Stimulated activated CD8-positive, alpha-beta memory T cell treated with anti-CD3 and anti-CD28 coated beads, Interleukin-15, amount 100 ng/mL, for 4 hours (primary cell): ENCODE measurements at places on chromosomes 3 and 15.

GRCh38 chr3:127853681-127854080 is 31.4 kb upstream of the MGLL start:
- no peak for DNase-seq

DNA sequence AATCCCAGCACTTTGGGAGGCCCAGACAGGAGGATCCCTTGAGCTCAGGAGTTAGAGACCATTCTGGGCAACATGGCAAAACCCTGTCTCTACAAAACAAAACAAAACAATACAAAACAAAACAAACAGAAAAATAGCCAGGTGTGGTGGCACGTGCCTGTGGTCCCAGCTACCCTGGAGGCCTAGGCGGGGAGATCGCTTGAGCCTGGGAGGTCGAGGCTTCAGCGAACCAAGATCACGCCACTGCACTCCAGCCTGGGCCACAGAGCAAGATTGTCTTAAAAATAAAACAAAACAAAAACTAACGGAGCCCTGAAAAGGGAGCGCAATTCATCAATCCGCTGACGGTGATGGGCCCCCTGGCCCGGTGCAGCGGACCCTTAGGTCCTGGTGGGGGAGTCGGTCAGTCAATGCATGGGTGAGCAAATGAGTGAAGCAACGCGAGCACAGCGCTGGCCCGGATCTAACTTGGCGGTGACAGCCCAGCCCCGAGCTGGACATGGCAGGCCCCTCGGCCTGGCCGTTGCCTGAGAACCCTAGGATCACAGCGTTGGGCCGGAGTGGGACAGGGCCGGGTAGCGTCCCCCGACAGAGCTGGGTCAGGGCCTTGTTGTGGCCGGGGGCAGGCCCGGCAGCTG is 52.4 kb upstream of the BLM start:
- no peak for DNase-seq

DNA sequence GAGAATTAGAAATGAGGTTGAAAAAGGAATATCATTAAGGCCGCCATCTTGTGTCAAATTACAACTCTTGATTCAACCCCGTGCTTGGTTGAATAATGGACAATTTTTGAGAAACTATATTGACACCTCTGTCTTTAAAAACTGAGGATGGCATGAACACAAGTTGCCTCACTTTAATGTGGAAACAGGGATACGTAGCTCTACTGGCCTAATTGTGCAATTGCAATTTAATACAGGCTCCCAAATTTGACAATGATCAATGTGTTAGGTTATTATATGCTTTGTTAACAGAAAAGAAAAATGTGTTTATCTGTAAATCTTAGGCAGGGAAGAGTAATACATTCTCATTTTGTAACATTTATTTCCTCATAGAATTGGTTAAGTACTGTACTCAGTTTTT is 77.1 kb upstream of the MCTP2 start:
- DNase-seq = no peak

- DNase-seq = no peak
Measured at GRCh38 chr15:25230442-25230841, 208.4 kb downstream of the UBE3A start.

DNA sequence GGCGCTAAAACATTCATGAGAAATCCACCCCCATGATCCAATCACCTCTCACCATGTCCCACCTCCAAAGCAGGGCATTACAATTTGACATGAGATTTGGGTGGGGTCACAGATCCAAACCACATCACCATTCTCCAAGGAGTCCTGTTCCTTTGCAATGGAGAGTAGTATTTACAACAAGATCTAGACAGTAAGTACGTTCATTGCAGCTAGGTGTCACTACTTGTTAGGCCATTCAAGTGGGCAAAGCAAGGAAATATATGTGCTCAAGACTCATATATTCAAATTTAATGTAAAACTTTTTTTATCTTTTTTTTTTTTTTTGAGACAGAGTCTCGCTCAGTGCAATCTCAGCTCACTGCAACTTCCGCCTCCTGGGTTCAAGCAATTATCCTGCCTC is 79.3 kb downstream of the AQP9 start:
- no peak for DNase-seq

GRCh38 chr3:186368717-186369116 is 6.7 kb upstream of the DGKG start:
- no peak for DNase-seq

- DNase-seq = no peak
Measured at GRCh38 chr3:168933614-168934013, 729.9 kb downstream of the MECOM start.

DNA sequence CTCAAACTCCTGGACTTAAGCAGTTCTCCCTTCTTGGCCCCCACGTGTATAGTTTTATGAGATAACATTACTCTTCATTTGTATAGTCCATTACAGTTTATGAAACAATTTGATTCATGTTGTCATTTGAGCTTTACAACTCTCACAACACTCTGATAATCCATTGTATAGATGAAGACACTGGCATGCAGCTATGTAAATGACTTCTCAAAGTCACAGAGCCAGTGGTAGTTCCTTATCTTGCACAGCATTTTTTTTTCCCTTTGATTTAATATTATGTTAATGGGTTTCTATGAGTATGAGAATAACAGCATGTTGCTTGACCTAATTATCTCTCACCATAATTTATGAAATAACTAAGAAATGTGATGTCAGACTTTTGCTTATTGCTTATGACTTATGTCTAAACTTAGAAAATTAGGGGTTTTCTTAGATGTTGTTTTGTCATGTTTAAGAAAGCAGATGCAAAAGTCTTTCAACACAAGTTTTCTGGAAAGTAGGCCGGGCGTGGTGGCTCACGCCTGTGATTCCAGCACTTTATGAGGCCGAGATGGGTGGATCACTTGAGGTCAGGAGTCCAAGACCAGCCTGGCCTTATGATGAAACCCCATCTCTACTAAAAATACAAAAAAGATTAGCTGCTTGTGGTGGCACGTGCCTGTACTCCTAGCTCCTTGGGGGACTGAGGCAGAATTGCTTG is 13.3 kb downstream of the VPS8 start:
- no peak for DNase-seq

DNA sequence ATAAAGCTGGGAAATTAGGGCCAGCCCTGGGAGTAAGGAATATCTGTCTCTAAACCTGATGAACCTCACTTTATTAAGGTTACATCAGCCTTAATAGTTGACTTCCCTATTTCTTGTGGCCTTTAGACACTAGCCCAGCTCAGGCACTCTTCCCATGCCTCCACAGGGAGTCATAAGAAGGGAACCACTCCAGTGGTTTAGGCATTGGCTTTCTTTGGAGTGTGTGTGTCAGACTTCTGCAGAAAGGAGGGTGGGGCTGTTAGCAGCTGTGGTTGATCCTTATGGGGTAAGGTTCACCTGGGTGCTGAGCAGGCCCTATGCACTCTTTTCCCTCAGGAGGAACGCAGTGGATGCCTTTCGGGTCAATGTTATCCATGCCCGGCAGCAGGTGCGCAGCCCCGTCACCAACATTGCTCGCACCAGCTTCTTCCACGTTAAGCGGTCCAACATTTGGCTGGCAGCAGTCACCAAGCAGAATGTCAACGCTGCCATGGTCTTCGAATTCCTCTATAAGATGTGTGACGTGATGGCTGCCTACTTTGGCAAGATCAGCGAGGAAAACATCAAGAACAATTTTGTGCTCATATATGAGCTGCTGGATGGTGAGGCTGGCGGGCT is 4.0 kb downstream of the AP2M1 start:
- DNase-seq = no peak

DNA sequence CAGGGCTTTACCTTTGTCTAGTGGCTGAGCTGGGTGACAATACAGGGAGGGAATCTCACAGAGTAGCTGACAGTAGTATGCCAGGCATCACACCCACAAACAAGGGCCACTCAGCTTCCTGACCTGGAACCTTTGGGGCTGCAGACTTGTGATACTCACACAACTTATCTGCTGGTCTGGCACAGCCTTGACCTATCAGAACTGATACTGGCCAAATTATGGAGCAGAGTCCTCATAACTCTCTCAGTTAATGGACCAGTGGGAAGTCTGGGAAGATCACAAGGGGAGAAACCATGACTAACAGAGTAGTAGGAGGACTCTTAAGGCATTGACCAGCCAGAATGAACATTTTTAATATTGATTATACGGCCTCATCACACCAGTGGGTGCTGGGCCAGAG is 19.4 kb downstream of the MRPL46 start:
- no peak for DNase-seq

GRCh38 chr15:71752604-71753289 is 57.6 kb upstream of the NR2E3 start:
- no peak for DNase-seq

DNA sequence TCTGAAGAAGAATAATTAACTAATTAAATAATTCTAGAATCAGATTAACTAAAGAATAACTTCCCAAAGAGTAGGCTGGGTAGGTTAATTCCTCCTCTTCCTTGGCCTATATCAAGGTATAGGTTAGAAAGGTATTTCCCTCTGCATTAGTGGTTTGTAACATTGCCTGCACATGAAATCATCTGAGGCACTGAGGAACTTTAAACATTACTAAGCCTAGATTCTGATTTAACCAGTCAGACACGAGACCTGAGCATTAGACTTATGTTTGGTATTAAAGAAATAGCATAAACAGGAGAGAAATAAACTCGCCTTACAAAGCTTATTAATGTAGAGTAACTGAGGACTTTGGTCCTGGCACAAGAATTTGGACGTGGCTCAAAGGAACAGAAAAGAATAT is 84.2 kb downstream of the FGF7 start:
- no peak for DNase-seq

DNA sequence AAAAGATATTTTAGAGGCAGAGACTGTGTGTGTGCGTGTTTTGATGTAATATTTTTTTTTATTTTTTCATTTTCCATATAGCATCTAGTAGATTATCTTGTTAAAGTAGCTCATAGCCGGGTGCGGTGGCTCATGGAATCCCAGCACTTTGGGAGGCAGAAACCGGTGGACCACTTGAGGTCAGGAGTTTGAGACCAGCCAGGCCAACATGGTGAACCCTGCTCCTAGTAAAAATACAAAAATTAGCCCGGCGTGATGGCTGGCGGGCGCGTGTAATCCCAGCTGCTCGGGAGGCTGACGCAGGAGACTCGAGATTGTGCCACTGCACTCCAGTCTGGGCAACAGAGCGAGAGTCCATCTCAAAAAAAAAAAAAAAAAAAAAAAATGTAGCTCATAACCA is 1481.2 kb upstream of the CADM2 start:
- no peak for DNase-seq
